AG04449 (cell line): ENCODE measurements at places on chromosomes 2 and 18.

- DNase-seq, result no peak
Measured at GRCh38 chr2:7703543-7704144, 786.4 kb downstream of the RNF144A start.

GRCh38 chr2:70089220-70089982 is 2.1 kb downstream of the PCBP1 start:
- DNase-seq, result no peak

- DNase-seq, result no peak
Measured at GRCh38 chr2:72678024-72678423, 147.8 kb downstream of the EXOC6B start.

DNA sequence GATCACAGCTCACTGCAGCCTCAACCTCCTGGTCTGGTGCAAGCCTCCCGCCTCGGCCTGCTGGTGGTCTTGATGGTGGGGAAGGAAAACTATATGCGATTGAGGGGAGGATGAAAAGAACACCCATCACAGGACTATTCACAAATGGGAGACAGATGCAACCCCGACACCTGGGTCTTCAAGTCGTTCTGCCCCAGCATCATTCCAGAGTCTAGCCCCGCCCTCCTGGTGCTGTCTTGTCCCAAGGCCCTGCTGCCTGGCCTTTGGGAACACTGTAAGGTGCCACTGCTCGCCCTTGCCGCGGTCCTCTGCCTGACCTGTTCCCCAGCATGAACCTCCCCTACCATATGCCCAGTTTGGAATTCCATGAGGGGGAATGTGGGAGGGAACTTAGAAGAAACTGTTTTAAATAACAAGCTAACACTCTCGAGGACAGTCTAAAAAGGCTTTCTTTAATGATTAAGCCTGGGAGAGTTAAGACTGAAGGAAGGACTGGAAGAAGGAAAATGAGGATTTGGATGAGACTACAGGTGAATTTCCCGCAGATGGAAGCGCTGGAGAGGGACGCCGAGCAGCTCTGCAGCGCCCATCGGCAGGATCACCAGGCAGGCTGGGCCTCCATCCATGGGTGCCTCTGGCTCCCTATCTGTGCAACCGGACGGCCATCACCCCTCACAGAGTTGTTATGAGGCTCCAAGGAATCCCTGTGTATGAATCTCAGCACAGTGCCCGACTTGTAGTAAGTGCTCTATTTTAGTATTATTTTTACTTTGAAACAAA is 75.0 kb downstream of the MEX3C start:
- no peak for DNase-seq

DNA sequence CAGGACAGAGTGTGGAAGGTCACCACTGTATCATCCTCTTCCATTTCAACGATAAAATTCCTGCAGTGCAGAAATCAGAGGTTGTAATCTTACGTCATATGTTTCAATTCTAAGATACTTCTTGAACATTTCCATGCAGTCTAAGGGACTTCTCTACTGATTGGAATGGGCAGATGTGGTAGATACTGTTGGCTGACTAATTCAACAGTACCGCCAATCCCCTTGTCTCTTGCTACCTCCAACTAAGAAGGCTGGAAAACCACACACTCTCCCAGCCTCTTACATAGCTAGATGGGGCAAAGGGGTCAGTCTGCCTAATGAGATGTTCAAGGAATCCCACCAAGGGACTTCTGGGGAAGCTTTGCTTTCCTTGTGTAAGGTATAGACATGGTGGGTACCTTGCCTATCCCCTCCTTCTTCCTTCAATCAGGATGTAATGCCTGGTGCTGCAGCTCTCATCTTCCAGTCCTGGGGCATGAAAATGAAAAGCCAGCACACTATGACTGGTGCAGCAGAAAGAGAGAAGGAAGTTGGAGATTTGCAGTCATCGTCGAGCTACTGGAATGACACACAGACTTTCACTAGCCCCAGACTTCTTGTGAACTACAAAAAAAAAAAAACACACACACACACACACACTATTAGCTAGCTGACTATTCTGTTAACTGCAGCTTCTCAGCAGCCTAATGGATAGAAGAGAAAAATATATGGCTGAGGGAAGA is 84.1 kb downstream of the ALPK2 start:
- DNase-seq, result no peak

- DNase-seq, result no peak
Measured at GRCh38 chr2:11023326-11024258, 111.9 kb downstream of the KCNF1 start.

GRCh38 chr2:46847726-46848412 is 67.7 kb downstream of the MCFD2 start:
- peak; percentile 70 for DNase-seq

DNA sequence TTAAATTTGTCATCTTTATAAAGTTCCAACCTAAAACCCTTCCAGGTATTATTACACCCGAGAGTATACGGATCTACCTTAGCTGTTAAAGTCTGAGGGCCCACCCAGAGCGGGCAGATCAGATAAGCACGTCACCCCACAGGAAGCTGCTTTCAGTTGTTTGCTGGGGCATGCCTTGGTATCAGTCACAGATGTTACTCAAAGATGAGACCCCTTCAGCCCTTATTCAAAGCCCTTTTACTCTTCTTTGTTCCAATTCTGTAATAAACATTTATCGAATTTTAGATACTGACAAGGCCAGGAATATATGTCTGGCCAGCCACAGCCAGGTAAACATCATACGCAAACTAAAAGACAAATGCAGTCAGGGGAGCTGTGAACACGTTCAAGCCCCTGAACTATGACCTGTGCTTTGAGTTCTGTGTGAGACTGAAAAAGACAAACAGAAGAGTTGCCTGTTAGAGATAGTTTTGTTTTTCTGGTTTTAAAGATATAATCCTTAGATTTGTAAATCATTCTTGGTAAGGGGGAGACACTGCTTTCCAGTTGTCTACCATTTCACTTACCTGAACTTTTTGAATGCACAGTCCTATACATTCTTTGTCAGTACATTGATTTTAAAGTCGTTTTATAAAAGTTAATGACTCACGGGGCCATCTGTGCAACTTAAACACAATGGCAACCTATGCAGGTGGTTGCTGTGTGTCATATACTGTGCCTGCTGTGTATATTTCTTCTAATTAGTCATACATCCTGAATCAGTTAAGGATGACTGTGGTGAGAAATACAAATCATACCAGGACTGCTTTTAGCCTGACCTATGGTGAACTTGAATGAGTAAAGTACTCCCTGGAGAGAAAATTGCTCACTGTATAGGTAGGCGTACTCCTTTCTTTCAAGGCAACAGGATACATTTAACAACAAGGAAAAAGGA is 100.5 kb upstream of the ITPRID2 start:
- DNase-seq, result peak; percentile 91

GRCh38 chr2:191366199-191366598 is 121.0 kb downstream of the MYO1B start:
- peak; percentile 87 for DNase-seq

- peak; percentile 33 for DNase-seq
Measured at GRCh38 chr2:29165362-29166241, 50.4 kb downstream of the CLIP4 start.

DNA sequence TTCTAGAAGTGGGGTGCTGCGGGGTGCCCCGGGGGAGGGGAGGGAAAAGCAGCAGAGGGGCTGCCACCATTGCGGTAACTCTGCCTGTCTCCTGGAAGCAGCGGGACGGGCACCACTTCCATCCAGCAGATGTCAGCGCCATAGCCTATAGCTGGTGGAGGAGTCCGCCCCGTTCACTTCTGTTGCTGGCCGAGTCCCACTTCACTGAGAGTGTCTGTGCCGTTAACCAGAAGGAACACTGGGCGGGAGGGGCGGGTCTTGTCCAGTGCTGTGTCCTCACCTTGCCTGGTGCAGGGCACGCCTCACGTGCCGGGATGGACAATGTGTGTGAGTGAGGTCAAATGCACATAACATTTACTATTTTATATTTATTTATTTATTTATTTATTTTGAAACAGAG is 19.3 kb upstream of the ODC1 start:
- no peak for DNase-seq

DNA sequence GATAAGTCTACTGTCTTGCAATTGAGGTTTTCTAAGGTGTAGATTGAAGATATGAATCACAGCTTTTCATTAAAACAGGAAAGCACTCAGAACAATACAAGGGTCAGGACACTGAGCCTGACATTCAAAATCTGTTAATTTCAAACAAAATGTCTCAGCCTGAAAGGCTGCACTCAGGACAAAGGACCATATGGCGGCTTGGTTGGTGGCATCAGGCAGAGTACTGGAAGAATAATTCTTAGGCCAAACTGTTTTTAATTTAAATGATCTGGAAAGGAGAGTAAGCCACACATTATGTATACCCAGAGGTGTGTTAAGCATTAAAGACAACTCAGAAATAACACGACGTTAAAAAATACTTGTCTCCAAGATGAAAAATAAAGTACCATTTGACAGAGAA is 85.9 kb downstream of the SKA1 start:
- DNase-seq, result no peak

GRCh38 chr18:45715212-45715780 is 8.7 kb upstream of the SLC14A1 start:
- no peak for DNase-seq

- no peak for DNase-seq
Measured at GRCh38 chr2:86807133-86807467, 16.4 kb upstream of the CD8A start.

- DNase-seq, result no peak
Measured at GRCh38 chr18:12085786-12086185, 7.9 kb upstream of the ANKRD62 start.

DNA sequence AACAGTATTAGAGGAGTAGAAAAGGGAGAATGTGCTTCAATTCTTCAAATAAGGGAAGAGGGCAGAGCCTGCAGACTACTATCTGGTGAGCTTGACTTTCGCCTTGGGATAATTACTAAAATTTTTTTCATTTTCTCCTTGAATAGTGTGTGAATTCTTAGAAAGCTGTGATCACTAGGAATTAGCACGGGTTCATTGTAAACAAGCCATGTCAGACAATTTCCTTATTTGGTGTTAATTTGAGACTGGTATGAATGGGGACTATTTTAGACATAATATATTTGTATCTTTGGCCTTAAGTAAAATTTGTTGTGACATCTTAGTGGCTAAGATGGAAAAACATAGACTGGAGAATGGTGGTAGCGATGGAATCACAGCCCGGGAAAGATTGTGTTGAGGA is 66.6 kb downstream of the MYO3B start:
- no peak for DNase-seq

- no peak for DNase-seq
Measured at GRCh38 chr2:98350411-98350810, 4.2 kb downstream of the CNGA3 start.

DNA sequence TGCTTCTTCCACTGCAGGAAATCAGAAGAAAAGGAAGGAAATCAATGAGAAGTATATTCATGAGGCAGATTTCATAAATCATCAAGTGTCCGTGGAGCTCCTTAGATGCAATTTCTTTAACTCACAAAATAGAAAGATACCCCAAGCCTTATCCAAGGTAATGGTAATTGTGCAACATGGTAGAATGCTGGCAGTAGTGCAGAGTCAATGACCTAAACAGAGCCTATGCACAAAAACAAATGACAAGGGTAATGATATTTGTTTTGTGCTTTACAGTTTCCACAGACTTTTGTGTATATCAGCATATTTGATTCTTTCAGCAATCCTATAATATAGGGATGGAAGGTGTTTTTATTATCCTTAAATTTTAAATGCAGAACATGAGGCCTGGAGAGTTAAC is 102.7 kb downstream of the SETBP1 start:
- DNase-seq, result no peak

DNA sequence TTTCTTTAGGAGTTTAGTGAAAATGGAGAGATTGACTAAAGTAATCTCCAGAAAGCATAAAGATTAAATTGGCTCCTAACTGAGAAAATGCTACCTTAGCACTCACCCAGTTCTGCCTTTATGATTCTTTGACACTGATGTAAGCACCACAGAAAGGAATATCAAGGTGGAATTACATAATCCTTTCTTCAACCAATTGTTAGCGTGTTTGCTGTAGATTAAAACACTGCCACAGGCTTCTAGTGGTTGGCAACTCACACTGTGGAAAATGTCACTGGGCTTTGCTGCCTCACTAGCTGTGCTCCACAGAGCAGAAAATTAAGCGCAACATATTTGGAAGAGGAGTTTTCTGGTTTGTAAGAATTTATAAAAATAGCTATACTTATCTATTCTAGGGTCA is 104.1 kb downstream of the DLGAP1 start:
- DNase-seq, result no peak

DNA sequence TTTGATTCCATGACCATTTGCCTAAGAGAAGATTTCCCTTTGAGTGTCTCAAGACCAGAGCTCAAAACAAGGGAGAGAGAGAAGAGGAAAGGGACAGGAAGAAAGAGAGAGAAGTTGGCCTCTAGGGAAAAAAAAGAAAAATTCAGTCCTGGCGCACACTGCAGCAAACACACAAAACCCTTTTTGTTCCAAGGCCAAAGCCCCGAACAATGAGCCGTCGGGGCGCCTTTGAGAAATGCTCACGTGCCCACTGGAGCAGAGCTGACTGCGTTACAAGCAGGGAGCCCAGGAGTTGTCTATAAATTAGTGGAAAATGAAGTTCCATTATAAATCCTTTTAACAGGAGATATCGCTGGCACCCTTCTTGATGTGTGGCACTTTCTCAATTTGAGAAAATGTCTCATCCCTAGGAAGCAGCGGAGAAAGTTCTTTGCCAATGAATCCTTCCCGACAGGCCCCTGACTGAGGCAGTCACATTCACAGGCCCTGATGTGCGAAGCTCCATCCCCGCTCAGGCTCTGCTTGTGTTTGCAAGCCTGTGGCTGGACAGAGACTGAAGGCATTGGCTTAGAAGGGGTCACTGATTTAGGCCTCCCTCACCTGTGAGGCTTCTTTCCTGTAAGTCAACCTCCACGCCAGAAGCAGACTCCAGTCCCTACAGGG is 32.1 kb upstream of the NCKAP5 start:
- no peak for DNase-seq

GRCh38 chr2:217948351-217948791 is 54.4 kb downstream of the TNS1 start:
- DNase-seq, result no peak

DNA sequence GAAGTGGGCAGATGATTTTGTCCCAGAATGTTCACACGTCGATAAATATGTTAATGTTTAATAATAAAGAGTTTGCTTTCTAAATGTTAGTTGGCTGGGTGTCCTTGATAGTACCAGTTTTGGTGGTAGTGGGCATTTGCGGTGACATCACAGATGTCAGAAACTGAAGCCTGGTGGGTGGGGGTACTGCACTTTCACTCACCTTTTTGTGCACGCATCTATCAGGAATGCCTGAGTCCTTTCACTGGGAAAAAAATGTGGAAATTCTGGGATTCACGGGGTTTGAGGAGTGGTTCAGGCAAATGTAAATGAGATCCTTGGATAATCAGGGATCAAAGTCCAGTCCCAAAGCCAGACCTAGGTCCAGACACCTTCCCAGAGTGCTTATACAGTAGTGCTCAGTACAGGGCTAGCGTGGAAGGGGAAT is 3.2 kb downstream of the EPAS1 start:
- no peak for DNase-seq

GRCh38 chr18:9319333-9319732 is 15.2 kb upstream of the TWSG1 start:
- DNase-seq, result no peak
